ENCODE measurements at places on chromosomes 11 and 22.

DNA sequence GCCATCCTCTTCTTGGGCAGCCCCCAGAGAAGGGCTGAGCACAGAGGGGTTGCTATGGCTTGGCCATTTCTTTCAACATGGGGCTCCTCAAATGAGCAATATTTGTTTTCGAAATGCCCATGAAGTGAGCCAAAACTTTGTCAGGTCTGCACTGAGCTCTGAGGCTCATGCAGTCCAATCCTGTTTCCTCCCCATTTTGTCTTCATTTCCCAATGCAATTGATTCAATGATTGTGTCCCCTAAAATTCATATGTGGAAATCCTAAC is 60.6 kb upstream of the CD44 start:
- no peak for DNase-seq

DNA sequence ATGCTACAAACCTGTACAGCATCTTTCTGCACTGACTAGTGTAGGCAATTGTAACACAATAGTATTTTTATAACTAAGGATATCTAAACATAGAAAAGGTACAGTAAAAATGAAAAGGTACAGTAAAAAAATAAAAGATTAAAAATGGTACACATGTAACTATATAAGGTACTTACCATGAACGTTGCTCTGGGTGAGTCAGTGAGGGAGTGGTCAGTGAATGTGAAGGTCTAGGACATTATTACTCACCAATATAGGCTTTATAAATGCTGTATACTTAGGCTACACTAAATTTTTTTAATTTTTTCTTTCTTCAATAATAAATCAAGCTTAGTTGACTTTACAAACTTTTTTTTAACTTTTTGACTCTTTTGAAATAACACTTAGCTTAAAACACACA is 59.9 kb downstream of the EIF3M start:
- DNase-seq = no peak

DNA sequence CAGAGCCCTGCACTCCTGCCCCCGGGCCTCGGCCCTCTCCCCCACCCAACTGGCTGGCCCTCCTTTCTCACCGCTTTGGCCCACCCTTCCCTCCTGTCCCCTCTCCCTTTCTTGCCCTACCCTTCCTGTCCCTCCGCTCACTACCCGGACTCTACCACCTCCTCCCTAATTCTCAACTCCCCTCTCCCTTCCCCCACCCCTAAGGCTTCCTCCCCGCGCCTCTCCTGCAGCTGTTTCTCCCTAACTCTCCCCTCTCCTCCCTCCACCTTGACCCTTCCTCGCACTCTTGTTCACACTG is 421 bp downstream of the SLC15A3 start:
- DNase-seq = no peak

DNA sequence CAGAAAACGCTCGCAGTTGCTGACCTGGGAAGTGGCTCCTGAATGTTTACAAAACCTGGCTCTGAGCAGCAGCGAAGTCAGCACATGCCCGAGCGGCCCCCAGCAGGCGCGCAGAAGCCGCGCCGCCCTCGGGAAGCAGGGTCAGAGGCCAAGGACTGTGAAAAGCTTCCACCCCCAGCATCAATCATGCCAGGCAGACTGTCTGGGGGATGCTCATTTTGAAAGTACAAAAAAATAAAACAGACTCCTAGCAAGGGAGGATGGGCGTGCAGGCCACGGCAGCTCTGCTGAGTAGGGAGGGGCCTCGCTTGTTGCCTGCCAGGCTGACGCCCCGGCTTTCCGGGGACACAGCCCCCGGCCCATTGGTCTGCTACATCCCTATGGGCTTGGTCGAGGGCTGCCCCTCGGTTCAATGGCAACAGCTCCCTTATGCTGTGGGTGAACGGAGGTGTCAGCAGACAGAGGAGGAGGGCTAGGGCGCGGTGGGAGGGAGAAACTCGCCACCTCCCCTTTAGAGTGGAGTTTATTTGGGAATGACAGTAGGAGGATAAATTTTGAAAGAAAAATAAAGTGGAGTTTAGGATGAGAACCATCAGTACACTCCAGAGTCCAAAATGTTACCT is 37.7 kb upstream of the GNB1L start:
- peak; percentile 30 for DNase-seq

DNA sequence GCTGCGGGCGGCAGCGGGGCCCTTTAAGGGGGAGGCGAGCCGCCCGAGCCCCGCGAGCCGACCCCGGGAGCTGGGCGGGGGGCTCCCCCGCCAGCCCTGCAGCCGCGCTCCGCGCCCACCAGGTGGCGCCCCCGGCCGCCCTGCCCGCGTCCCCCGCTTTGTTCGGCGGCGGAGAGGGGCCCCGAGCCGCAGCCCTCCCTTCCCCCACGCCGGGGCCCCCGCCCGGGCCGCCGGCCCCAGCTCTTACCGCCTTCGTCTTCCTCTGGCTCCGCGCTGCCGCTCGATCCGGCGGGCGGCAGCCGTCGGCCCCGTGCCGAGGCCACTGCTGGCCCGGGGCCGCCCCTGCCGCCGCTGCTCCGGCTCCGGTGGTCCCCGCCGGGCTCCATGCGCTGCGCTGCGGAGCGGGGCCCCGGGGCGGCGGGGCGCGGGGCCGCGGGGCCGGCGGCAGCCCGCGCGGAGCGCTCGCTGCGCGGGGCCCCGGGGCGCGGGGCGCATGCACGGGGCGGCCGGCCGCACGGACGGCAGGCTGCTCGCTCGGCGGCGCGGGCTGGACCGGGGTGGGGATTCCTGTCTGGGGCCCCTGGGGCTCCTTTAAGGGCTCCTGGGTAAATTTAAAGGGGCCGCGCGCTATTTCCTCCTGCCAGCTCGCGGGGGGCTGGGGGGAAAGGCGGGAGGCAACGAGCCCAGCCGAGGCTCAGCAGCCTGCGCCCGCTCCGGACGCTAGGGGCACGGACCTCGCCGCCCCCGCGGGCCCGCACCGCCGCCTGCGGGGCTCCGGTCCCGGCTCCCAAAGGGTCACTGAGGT is at the start of gene ZFTA:
ZFTA (minus strand) TSS at position 539 of the 805 bp plus-strand sequence; CDS start at position 386, 153 bp downstream.
- peak; percentile 24 for DNase-seq

DNA sequence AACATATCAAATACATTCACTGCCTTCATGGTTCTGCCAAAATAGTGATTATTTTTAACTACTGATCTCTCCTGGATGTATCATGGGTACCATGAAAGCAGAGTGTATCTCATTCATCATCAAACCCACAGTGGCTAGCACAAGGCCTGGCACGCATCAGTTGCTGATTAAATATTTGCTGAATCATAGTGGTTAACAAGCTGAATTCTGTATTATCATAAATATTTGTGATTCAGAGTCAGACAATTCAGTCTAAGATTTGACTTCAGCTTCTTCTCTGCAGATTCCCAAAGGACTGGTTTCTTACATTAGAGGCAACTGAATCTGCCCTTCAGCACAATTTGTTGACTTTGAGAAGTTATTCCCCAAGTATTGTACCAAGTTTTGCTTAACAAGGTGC is 715.8 kb upstream of the LRRC4C start:
- no peak for DNase-seq

GRCh38 chr11:114440971-114441763 is 1.9 kb downstream of the REXO2 start:
- DNase-seq = no peak

DNA sequence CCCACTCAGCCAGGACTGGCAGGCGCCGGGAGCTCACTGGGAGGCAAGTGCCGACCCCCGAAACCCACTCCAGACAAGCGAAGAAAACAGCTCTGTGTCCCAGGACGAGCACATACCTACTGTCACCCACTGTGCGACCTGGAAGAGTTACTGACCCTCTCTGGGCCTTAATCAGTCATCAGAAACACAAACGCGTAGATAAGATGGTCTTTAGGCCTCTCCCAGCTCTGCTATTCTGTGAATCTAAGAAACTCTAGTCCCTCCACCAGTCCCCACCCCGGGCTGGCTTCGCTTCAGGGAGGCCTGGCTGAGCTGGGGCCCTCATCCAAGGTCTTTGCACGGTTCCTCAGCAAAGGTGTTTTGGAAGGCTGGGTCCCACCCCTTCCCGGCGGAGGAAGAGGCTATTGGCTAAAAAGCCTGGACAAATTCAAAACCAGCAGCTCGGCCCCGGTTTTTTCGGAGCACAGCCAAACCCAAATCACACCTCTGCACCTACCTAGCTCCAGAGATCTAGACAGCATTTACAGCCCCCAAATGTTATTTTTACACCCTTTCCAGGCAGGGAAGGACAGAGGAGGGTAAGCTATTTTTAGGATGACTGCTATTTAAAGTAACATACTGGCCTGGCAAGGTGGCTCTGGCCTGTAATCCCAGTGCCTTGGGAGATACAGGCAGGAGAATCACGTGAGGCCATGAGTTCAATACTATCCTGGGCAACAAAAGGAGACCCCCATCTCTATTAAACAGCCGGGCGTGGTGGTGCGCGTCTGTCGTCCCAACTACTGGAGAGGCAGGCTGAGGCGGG is 13.2 kb upstream of the HDHD5 start:
- DNase-seq = no peak

DNA sequence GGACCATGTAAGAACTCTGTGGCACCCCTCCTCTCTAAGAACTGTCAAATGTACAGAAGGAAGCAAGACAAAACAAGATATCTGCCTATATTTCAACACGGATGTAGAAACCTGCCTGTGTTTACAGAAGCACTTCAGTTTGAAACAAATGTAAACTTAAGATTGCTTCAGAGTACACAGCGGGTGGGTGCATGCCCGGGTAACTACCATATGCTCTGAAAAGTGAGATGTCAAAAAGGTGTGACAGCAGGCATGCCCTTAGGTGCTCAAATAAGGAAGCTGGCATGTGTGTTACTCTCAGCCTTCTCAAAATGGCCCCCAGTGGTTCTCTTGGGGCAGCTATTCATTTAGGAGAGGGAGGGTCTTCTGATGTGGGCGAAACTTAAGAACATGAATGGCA is 5.2 kb downstream of the ACP2 start:
- no peak for DNase-seq

DNA sequence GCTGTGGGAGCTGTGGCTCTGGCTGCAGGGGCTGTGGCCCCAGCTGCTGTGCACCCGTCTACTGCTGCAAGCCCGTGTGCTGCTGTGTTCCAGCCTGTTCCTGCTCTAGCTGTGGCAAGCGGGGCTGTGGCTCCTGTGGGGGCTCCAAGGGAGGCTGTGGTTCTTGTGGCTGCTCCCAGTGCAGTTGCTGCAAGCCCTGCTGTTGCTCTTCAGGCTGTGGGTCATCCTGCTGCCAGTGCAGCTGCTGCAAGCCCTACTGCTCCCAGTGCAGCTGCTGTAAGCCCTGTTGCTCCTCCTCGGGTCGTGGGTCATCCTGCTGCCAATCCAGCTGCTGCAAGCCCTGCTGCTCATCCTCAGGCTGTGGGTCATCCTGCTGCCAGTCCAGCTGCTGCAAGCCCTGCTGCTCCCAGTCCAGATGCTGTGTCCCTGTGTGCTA is 514 bp downstream of the KRTAP5-9 start:
- no peak for DNase-seq

DNA sequence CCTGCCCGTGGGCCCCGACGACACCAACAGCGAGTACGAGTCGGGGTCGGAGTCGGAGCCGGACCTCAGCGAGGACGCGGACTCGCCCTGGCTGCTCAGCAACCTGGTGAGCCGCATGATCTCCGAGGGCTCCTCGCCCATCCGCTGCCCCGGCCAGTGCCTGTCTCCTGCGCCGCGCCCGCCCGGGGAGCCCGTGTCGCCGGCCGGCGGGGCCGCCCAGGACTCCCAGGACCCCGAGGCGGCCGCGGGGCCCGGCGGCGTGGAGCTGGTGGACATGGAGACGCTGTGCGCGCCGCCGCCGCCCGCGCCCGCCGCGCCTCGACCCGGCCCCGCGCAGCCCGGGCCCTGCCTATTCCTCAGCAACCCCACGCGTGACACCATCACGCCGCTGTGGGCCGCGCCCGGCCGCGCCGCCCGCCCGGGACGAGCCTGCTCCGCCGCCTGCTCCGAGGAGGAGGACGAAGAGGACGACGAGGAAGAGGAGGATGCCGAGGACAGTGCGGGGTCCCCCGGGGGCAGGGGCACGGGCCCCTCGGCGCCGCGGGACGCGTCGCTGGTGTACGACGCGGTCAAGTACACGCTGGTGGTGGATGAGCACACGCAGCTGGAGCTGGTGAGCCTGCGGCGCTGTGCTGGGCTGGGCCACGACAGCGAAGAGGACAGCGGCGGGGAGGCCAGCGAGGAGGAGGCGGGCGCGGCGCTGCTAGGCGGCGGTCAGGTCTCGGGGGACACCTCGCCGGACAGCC is 3.8 kb downstream of the MAPK8IP2 start:
- DNase-seq = no peak

GRCh38 chr11:92707173-92707619 is 262.3 kb upstream of the MTNR1B start:
- no peak for DNase-seq

DNA sequence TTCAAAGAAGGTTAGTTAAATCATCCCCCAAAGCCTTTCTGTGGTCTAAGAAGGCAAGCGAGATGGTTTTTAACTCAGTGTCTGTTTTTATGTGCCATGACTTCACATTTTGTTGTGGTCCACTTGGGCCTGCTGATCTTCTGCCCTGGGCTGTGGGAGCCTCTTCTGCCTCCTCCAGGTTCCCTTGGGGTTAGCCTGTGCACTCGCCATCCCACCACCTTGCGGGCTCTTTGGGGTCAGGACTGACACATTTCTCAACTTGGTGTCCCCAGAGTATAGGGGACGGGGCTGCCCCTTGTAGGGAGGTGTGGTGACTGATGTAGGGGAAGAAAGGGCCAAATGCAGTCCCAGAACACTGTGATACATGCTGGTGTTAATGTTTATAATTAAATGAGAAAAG is 207.0 kb downstream of the TBC1D22A start:
- no peak for DNase-seq

- DNase-seq = no peak
Measured at GRCh38 chr22:50303848-50304527, 3.5 kb downstream of the PLXNB2 start.

DNA sequence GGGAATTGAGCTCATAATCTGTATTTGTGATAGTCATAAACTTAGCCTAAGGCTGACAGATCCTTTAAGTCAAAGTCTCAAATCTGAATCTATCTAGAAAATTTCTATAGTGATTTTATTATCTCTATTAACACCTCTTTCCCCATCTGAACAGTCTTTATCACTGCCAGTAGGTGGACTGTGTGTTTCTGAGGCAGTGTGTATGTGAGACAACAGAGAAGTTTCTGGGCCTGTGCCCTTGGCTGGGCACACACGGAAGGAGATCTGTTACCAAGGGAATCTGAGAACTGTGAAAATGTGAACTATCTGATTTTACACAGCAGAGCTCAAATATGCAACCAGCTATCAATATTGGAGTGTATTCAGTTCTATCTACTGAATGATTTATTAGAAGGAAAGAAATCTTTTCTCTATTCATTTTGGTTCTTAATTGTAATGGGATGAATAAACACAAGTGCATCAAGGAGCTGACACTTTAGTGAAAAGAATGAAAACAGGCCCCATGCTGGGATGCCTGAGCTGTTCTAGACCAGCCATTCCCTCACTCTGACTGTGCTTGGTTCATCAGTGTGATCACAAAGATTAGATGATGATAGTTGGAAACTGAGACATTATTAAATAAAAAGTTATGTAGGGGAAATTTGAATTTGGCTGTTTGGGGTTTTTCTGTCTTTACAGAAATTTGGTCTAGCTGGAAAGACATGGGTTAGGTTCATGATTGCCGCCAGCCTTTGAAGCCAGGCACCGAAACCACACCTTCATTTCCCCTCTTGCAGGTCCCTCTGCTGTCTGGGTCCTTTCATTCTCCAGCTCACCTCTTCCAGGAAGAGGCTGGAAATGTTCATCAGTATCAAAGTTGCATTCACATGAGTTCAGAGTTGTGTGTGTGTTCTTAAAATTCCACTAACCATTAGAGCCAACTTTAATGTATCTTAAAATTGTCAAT is 68.1 kb downstream of the LIF start:
- DNase-seq = no peak
